Activated T-helper 2 cell treated with anti-CD3 and anti-CD28 coated beads, Interferon-gamma antibody, Interleukin-2, Interleukin-4, amounts not matched to agents 10 μg/mL and 5 μg/mL and 100 μg/mL, durations not matched to agents 14 hours and 24 hours and 36 hours (primary cell): ENCODE measurements at places on chromosomes 7 and 10. TPM values are rescaled to one million over a fixed set of nuclear protein-coding genes. Genes with fewer than 3 reads are reported as not detected.

Gene LRIT2
- total RNA-seq, result not detected in 2 replicates

Gene DEPP1
- total RNA-seq, result 0.64 and 1.5 TPM in 2 replicates

Gene ENO4
- total RNA-seq, result not detected in 2 replicates

Gene DYNC1I1
- not detected in 2 replicates for total RNA-seq

GRCh38 chr10:68560186-68560942, at the start of gene TET1:
TSS of gene TET1 (plus strand) at chr10:68560337. CDS start at chr10:68572339, 12,002 bp downstream.
- peaks cover 16% of the 10 kb centered on the region for H3K4me1 ChIP-seq
- H3K27ac ChIP-seq, result no peak within 1 kb of the TSS
- DNase-seq, result peak; percentile 12
